Kidney capillary endothelial cell (primary cell): ENCODE measurements at places on chromosomes 12 and 14.

DNA sequence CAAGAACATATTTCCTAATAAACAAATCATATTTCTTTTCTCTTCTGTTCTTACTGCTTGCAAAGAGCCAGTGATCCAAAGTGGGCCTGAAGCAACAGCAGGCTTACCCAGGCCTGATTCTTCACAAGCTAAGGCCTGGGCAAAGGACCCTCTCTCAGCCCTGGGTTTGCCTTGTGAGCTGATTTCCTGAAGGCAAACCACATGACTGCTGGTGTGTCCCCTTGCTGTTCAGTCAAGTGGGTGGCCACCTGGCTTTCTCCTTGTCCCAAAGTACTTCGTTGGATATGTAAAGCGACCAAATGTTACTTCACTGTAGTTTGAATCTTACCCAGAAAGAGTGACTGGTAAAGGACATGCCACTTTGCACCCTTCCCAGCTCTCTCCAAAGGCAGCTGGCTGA, 392.9 kb downstream of the ZFP36L1 start:
- DNase-seq = no peak

- DNase-seq = no peak
These were observed 715 bp downstream of the NEK9 start for GRCh38 chr14:75126121-75126544.

DNA sequence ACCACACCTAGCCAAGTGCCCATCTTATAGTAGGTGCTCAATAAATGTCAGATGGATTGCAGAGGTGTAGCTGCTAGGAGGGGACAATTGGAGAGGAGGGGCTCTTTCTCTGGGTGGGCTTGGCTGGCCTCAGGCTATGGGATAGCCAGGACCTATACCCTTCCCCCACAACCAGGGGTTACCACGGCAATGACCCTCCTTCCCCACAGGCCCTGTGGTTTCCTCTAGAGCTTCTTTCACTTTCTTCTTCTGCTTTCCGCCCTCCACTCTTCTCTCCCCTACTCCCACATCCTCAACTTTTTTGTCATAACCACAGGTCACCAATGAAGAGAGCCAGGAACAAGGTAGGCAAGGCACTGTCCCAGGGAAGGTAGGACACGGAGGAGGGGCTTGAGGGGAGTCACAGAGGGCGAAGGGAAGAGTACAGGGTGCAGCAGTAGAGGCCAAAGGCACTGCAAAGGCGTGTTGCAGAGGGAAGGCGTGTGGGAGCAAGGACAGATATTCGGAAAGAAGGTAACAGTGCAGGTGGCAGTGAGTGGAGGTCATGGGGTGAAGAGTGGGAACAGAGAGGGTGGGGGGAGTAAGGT, 1.9 kb upstream of the ITGB7 start:
- DNase-seq = no peak

DNA sequence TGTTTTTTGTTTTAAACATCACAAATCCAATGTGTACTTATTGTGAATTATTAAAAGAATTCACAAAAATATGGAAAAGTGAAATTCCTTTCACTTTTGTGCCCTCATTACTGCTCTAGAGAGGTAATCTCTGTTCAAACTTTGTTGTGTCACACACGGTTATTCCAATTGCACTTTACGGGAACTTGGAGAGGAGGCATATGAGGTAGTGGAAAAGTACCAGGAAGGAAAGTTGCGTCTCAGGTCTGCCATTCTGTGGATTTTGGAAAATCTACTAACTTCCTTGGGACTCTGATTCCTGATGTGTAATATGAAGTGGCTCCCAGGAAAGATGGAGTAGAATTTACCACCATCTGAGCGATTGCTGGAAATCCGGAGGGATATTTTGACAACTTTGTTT, 90.9 kb upstream of the DCN start:
- no peak for DNase-seq

DNA sequence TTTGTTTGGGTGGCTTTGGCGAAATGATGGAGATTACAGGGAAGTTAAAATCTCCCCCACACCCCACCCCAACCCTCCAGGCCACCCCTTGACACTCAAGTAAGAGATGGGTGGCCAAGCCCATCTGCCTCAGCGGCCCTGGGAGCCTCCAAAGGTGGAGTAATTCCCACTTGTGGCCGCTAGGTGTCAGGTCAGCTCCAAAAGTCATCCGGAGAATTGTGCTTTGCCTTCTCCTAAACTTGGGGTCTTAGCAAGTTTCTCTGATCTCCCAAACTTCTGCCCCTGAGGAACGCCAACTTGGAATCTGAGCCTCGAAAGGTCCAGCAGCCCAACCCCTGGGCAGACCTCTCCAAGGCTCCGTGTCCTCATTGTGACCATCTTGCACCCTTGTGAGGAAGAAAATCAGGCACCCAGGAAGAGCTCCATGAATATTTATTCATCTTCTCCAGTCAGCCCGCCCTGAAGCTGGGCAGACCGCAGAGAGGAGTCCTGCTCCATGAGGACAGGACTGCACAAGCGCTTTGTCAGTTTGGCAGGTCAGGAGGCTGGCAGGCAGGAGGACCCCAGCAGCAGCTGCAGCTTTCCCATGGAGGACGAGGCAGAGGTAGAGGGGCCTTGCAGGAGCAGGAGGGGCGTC, 46.7 kb downstream of the LRRC74A start:
- DNase-seq = peak; percentile 48

- DNase-seq = no peak
These were observed 547 bp upstream of the OR4K15 start for GRCh38 chr14:19974844-19975243.

- DNase-seq = no peak
These were observed 17.8 kb downstream of the RBM19 start for GRCh38 chr12:113948151-113948914.

GRCh38 chr12:53071591-53072551, 7.3 kb downstream of the SPRYD3 start:
- DNase-seq = no peak

GRCh38 chr14:45253754-45254310, 830 bp upstream of the MIS18BP1 start:
- peak; percentile 44 for DNase-seq

- DNase-seq = no peak
These were observed 413 bp upstream of the TUBA1C start for GRCh38 chr12:49264466-49264872.

- DNase-seq = no peak
These were observed 10.8 kb downstream of the TSPAN9 start for GRCh38 chr12:3087758-3088650.

DNA sequence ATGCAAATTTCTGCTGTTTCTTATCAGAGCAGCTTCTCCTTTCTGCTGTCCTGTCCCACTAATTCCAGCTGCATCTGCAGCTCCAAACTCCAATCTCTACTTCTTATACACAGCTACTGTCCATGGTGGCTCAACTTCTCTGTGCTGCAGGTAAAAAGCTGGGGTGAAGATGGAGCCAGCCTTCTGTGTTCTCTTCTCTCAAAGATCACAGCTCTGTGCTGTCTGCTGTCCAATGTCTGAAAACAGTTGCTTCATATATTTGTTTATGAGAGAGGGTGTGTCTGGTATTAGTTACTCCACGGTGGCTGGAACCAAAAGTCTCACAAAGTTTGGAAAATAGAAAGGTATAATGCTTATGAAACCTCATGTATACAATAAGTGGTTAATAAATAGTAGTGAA, 445.8 kb upstream of the TBX3 start:
- DNase-seq = no peak

DNA sequence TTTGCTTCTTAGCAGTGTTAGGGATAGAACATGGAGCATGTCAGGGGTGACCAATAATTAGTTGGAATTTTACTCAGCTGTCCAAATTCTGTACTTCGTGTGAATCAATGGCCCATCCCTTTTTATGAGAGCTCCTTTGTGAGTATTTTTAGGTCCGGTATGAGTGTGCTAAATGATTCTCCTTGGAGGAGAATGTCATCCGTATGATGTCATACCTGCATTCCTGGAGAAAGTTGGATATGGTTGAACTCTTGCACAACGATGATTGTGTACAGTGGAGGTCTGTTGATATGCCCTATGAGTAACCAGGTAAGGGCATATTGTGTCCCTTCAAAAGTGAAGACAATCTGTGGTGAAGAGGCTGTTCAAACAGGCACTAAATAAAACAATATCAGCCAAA, 400.8 kb downstream of the GXYLT1 start:
- no peak for DNase-seq

DNA sequence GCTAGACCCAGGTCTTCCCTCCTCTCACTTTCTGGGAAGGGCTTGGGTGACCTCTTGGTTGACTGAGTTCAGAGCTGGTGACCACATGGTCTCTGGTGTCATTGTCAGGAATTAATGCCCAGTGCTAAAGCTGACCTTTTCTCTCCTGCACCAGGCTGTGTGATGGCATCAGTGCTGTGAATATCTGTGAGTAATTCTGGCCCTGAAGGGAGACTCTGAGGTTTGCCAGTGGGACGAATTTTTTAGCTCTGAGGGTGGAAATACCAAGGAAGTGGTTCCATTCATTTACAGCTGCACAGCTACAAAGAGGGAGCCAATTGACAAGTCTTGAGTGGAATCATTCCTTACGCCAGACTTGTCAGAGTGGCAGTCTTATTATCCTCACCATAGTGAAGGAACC, 6.2 kb upstream of the KRT86 start:
- DNase-seq = no peak

DNA sequence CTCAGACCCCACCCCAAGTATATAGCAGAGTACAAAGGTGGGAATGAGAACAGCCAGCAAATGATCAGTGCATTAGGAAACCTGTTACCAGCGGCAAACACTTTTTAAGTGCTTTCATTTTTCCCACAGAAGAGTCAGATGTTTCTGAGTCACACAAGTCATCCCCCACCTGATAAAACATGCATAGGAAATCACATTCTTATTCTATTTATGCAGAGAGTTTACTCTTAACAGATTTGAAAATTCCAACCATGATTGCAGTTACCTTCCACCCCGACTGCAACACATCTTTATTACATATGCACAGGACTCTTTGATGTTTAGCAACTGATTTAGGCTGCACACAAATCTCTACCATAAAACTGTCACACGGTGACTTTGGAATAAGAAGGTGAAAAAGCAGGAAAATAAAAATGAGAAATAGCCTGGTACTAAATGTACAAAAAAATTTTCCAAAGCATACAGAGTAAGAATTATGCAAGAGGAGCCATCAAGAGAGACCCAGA, 236.4 kb downstream of the PAWR start:
- DNase-seq = no peak

DNA sequence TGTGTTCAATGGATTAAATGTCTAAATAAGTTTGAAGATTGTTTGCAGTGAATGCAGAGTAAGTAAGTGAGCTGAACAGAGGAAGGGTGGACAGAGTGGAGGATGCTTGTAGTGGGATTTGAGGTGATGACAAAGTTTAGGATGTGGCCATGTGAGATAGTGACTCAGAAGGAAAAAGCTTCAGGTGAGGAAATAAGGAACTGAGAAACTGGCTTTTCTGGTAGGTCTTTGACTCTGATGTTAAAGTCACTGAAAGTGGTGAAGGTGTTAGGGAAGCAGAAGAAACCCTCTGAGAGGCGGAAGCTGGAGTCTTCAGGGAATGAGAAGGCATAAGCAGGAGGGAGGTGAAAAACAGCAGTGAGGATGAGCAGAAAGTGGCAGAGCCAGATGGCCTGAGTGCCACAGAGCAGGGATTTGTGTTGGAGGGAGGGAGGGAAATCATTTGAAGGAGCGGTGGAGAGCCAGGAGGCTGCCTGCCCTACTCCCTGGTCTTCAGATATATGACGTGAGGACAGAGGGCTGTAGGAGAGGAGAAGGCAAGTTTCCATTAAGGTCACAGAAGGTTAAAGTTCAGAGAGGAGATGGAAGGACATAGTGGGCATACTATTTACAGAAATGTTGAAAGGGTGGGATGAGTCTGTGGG, 24.8 kb downstream of the RGS6 start:
- DNase-seq = no peak

GRCh38 chr14:34356264-34356654, 105.8 kb downstream of the SPTSSA start:
- no peak for DNase-seq

DNA sequence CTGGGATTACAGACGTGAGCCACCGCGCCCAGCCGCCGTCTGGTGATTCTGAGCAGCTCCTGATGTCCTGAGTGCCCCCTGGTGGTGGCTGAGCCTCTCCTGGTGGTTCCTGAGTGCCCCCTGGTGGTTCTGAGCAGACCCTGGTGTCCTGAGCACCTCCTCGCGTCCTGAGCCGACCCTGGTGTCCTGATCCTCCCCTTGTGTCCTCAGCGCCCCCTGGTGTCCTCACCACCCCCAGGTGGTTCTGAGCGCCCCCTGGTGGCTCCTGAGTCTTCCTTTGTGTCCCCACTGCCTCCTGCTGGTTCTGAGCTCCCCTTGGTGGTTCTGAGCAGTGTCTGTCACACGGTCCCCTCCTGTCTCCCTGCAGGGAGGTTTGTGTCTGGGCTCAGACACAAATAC, 1304.9 kb downstream of the TMEM121 start:
- DNase-seq = no peak
